ENCODE measurements at places on chromosomes 7 and 10.

DNA sequence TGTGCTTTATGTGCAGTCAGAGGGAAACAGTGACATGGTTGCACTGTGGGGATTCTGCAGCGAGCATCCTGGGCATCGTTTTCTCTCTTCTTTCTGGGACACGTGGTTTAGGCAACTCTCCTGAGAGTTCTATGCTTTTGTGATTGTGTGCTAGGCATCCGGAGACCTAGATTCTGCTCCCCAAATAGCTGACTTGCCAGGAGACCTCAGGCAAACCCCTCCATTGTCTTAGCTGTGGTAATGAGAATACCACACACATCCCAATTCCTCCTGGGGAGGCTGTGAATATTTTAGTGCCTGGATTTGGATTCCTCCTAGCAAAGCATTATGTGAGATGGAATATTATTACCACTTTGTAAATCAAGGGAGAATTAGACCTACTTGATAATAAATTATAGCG, 611.9 kb upstream of the C7orf33 start:
- no peak for DNase-seq

GRCh38 chr7:155709453-155709852, 65.0 kb downstream of the RBM33 start:
- no peak for DNase-seq

DNA sequence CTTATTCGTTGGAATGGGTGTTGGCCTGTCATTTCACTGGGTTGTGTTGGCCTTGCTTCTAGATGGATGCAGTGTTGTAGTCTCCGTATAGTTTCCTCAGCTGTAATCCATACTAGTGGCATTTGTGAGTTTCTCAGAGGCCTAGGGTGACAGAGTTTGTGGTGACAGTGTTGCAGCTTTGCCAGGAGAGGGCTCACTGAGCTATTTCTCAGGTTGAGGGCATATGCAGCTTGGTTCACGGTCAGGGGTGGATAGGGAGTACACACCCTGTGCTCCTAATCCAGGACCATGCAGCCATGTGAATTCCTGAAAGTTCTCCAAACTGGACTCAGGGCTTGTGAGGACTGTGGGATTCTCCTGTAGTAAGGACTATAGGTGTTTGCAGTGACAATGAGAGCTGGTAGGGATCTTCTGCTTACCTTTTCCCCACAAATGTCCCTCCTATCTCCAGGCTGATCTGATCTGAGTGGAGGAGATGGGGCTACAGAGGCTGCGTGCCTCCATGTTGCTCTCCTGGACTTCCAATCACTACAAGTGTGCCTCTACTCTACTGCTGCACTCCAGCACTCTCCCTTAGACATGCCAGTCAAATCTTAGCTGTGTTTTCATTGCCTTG, 229.0 kb downstream of the STK31 start:
- DNase-seq = peak; percentile 5

GRCh38 chr10:121325490-121326231, 272.6 kb downstream of the FGFR2 start:
- DNase-seq = no peak

DNA sequence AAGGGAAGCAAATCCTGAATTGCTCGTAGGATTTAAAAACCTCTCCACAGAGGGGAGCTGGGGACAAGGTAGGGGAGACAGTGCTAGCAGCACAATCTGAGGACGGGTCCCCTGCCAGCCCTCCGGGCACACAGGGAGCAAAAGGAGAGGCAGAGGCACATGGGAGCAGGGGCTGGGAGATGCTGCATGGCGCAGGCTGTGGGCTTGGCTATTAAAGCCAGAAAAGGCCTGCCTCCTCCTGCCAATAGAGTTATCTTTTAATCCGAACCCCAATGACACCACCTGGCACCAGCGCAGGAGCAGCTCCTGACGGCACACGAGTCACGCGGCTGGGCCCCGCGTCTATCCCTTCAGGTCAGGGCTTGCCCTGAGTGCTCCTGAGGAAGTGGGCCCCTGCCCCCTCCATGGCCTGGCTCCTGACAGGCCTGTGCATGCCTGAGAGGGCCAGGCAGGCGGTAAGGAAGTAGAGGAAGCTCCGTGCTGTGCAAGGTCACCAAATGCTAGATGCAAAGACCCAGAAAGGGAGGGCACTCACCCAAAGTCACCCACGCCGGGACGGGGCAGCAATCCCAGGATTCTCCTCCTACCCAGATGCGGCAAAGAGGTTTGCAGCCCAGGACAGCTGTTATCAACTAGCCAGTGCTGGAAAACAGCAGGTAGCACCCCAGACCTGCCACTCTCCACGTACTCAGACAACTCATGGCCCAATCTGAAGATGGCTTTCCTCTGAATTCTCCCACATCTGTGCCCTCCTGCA, 28.1 kb downstream of the DLG5 start:
- DNase-seq = no peak

DNA sequence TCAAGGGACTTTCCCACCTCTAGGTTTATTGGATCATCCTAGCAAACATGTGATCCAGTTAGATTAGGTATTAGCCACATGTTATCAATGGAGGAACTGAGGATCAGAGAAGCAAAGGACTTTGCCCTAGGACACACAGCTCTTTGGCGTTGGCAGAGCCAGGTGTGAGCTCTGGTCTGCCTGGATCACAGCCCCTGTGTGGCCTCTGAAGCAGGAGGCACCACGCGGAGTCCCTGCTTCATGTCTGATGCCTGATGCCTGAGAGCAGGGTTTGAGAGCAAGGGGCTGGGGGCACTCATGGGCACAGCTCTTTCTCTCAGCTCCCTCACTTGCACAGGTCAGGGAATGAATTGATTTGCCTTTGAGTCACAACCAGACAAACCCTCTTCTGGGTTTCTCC, 64.7 kb upstream of the CTBP2 start:
- DNase-seq = no peak

- DNase-seq = no peak
These were observed 143.7 kb downstream of the CREB5 start for GRCh38 chr7:28556025-28556424.

GRCh38 chr7:155109121-155109520, 39.0 kb downstream of the HTR5A start:
- no peak for DNase-seq

GRCh38 chr7:22607180-22607579, 107.2 kb upstream of the STEAP1B start:
- DNase-seq = no peak

DNA sequence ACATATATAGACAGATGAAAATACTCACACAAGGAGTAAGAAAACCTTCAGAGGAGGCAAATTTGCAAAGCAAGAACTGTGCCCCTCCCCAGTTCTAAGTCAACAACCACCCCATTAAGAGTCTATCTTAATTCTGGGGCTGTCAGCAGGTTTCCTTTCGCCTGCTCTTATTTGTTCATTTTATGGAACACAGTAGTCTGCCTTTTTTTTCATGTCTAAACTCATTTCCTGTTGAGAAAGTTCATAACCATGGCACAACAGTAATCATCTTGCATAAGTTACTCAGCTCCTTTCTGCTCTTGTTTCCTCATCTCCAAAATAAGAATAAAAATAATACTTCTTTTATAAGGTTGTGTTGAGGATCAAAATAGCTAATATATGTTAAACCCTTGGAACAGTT, 25.8 kb upstream of the AMPH start:
- no peak for DNase-seq

Data from NCI-H1092 (cell line).